ENCODE measurements at places on chromosomes 1 and 21.

DNA sequence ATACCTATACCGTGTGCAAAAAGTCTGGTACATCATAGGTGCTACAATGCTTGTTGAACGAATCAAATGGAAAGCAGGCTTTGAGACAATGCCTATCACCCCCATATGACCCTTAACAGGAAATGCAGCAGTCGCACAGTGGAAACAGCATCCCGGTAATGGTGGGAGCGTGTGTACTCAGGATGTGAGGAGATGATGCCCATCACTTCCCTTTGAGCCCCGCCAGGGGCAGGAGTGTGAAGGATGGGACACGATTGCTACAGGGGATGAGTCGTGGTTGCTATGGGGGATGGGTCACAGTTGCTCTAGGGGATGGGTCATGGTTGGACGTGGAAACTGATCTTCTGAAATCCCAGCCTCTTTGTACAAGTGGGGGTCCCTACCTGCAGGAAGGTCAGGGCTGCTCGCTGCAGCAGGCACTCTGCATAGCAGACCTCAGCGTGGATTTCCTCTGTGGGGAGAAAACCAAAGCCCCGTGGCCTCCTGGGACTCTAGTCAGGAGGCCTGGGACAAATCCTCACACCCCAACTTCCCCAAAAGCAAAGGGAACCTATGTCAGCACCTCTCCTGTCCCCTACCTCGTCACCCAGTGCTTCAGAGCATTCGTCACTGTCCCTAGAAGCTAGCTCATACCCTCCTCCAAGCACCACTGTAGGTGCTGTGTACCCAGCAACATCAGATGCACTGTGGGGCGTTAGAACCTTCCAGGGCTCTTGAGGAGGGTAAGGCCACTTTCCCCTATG is 19.3 kb downstream of the TTC39A start:
- no peak for DNase-seq

GRCh38 chr1:150281758-150282557 is at the start of gene CIART:
CIART (plus strand) TSS chr1:150282554; CDS start chr1:150283268, 714 bp downstream.
- DNase-seq = peak; percentile 78

DNA sequence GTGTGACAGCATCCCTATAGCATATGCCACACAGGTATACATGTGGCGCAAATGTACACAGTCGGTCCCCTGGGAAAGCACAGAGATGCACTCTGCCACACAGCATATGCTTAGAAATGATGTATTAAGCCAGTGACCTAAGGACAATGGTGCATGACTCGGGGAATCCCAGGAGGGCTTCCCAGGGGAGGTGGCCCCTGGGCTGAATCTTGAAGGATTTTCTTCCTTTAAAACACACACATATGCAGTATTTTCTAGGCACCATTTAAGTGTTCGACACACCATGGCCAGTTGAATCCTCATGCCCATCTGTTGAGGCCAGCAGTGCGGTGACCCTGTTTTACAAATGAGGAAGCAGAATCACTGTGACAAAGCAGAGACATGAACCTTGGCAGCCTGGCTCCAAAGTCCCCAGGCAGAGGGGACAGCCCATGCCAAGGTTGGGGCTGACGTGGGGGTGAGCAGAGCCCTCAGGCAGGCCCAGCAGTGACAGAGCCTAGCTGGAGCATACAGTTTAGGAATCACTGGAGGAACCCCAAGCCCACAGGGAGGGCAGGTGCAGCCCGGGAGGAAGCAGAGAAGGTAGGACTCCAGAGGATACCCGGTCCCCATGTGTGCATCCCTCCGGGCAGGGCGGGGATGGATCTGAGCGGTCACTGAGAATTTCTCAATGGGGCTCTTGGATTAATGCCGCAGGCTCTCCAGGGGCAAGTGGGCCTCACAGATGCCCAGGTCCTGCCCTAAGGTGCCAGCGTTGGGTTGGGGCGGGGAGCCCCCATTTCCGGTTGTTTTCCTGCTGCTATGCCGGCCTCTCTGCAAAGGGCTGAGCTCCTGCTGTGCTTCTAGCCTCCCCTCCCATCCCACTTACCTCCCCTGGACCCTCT is 28.4 kb downstream of the WNT3A start:
- no peak for DNase-seq

DNA sequence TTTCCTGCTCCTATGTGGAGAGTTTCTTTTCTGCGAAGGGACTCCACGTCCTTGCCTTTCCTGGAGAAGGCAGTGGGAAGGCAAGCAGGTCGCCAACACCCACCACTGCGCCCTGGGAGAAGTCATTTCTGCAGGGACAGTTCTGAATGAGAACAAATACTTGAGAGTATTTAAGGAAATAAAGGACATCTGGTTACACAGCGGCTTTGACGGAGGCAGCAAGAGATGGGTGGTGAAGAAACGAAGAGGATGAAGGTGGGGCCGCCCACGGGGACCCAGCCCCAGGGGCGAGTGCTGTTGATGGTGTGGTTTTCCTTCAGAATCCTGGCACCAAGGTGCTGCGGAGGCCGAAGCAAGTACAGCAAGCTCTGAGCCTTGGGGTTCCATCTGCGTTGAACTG is 75.5 kb downstream of the PSMG1 start:
- no peak for DNase-seq

- no peak for DNase-seq
These were observed 13.5 kb downstream of the EFCAB14 start for GRCh38 chr1:46705408-46705807.

DNA sequence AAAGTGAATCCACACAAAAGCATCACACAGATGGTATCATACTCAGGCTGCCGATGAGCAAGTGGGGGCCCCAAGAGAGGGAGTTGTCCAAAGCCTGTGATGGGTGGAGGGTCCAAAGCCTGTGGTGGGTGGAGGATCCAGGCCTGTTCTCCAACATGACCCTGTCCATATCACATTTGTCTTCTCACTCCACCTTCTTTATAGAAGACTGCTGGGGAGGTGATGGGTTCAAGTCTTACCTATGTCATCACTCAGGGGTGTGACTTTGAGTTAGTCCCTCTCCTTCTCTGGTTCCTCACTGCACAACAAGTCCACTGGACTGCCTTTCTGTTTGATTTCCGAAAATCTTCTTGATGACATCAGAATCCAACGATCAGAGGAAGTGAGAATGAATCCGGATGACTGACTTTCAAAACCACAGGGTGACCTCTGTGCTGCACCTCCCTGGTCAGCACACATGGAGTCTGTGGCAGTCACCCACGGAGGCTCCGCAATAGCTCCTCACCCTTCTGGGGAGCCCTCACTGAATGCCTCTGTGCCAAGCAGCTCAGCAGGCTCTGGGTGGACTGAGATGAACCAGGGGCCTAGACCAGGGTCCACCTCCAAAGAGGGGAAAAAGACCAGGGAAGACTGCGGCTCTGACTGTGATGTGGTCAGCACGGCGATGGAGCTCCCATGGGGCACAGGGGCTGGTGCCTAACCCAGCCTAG is 166.8 kb downstream of the HIVEP3 start:
- DNase-seq = no peak

DNA sequence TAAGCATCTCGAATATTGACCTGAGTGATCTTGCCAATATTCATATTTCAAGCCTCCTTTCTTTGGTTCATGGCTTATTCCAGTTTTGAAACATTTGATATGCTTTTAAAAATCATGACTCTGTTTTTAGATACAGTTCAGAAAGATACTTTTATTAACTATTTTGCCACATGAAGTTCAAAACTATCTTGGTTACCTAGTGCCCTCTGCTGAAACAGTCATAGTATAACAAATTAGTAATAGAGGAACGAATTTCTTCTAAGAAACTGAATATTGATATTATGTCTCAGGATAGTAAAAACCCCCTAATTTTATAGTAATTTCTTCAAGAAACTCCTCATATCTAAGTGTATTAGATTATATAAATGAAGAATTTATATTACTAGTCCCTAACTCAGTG is 52.6 kb upstream of the RC3H1 start:
- no peak for DNase-seq

DNA sequence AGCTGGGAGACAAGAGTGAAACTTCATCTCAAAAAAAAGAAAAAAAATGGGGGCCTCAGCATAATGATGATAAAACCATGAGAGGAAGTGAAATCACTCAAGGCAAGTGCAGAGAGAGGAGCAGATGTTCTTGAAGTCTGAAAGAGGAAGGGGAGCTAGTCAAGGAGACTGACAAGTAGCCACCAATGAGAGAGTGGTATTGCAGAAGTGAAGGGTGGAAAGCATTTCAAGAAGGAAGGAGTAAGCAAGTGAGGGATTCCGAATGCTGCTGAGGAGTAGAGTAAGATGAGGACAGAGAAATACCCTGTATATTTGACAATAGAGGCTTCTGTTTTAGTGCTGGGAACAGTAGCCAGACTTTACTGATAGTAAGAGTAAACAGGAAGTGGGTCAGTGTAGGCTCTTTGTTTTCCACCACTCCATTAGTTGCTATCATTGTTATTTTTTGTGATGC is 2.9 kb downstream of the TATDN3 start:
- DNase-seq = no peak

DNA sequence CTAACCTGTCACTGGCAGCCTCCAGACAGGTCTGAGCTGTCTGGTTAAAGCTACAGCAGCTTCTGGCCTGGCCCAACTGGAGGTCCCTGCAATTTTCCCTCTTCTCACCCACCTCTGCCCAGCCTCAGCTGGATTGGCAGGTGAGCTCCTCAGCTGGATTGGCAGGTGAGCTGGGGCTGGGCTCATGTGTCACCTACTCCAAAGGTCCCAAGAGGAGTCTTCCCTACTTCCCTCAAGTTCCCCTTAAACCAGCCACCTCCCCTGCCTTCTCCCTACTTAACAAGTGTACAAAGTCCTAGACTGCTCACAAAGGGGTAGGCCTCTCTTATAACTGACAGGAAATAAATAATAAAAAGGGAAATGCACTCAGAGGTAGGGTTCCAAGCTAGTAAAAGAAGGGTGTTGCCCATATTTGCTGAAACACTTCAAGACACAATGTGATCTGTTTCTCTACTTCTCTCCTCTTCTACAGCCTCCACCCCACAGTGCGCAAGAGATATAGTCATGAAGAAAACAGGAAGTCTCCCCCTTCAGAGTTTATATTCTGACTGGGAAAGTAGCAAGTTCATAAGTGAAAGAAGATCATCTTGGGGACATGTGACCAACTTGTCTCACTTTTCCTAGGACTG is at the start of gene GPA33:
Gene GPA33 (minus strand): TSS at position 64 of the 629 bp plus-strand sequence. CDS start 90 bp downstream, outside the sequence.
- DNase-seq = no peak
